ENCODE measurements at places on chromosomes 5 and 9.

GRCh38 chr9:94796687-94797086 lies 70.2 kb downstream of the AOPEP start:
- DNase-seq = no peak

- no peak for DNase-seq
These were observed 187.1 kb downstream of the AOPEP start for GRCh38 chr9:94913550-94913949.

DNA sequence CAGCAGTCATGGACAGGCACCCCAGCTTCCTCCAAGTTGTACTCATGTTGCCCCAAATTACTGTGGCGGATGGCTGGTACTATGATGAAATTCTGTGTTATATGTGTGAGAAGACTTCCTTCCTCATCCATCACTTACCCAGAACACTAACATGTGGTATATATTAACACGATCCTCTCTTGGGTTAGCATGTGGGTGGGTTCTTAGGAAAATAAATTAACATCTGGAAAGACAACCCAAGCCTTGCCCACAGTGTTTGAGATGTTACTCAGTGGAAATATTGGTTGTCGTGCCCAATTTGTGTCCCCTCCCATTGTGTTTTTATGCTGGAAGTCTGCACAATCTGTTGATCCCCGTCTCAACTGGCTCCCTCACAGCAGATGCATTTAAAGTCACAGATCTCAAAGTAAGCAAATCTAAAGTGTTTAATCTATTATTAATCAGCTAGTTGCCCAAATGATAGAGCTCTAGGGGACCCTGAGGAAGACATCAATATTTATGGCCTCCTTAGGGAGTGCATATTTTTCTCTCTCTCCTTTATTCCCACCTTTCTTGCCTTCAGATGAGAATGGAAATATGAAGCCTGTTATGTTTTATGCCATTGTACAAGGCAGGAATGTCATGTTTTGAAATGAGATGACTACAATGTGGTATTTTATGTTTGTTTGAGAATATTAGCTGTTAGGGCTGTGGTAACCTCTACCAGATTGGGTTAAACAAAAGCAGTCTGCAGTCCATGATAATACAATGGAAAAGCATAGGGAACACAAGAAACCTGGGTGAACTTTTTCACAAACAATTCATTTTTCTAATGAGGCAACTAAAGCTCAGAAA lies 93.9 kb downstream of the GRIA1 start:
- DNase-seq = no peak

DNA sequence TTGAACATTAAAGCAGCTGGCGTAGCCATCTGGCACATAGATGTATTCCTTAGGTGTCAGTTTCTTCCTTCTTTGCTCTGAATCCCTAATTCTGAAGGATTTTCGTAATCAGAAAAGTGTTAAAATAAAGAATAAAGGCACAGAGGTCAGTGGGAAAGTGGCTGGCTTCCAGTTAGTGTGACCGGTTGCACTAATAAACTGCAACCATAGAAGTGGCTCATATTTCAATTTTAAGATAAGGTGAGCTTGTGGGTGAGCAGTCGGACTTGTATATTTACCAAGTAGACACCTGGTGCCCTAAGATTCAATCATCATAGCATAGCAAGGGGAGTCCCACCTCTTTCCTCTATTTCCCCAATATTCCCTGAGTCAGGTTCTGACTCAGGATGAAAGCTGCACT lies 459.6 kb downstream of the ACTL7B start:
- no peak for DNase-seq
